ENCODE measurements at places on chromosomes 2 and 18. TPM values are rescaled to one million over a fixed set of nuclear protein-coding genes. Genes with fewer than 3 reads are reported as not detected.
A peak's percentile ranks its signal among the peaks of the same experiment; 100 is the strongest.

DNA sequence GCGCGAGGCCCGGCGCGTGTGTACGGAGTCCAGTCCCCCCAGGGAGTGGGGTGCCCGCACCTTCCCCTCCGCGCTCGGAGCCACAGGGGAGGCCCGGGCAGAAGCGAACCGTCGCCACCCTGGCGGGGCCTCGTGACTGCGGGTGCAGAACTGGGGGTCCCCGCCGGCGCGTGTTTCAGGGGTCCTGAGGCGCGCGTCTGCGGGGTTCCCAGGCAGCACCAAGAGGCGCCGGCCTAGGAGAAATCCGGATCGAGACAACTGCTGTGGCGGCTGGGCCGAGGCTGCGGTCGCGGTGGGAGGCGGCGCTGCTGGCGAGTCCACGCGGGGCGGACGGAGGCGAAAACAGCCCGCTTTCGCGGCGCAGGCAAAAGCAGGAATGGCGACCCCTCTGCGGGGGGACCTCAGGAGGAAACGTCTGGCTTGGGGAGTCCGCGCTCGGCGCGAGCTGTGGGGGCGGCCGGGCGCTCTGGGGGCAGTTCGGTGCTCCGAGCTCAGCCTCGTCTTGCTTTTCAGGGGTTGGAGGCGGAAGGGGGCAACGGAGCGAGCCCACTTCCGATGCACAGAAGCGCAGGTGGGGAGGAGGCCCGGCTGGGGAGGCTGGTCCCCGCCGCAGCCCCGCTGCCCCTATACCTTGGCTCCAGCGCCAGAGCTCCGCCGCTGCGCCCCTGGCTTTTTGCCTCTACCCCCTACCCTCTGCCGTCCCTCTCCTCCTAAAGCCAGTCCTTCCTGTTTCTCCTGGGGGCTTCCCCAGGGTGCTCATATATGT is 81.5 kb upstream of the LDLRAD4 start:
- peaks cover 61% of the 10 kb centered on the region for H3K27me3 ChIP-seq
- H3K4me1 ChIP-seq: peaks cover 3% of the 10 kb centered on the region
- DNase-seq: no peak
- H3K4me3 ChIP-seq: peak overlapping the region; percentile 73
- H3K36me3 ChIP-seq: no peaks in the 10 kb centered on the region
- no peak overlapping the region for H3K27ac ChIP-seq

DNA sequence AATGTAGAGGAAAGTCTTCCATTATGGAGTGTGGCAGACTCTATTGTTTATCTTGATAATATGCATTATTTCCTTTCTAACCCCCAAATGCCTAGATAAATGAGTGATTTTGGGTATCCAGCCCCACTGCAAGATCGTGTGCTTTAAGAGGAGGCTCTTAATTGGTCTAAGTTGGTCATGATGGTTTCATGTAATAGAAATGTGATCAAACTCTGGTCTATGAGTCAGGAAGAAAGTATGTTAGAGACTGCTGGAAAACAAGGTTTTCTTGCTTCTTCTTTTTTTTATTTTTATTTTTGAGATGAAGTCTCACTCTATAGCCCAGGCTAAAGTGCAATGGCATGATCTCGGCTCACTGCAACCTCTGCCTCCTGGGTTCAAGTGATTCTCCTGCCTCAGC is 344.5 kb upstream of the TNP1 start:
- H3K4me1 ChIP-seq: peaks cover 42% of the 10 kb centered on the region
- DNase-seq: no peak
- no peak overlapping the region for H3K27ac ChIP-seq
- H3K27me3 ChIP-seq: no peaks in the 10 kb centered on the region
- H3K36me3 ChIP-seq: peaks cover 16% of the 10 kb centered on the region

- peaks cover 4% of the 10 kb centered on the region for H3K4me1 ChIP-seq
- H3K27me3 ChIP-seq: no peaks in the 10 kb centered on the region
- H3K36me3 ChIP-seq: no peaks in the 10 kb centered on the region
- DNase-seq: no peak
These were observed 401.6 kb downstream of the GPD2 start for GRCh38 chr2:156837635-156838370.

Gene CROCC2
- 0.32 TPM for total RNA-seq

GRCh38 chr2:217269701-217270484 is 410.0 kb upstream of the TNP1 start:
- H3K4me1 ChIP-seq: peaks cover 28% of the 10 kb centered on the region
- no peaks in the 10 kb centered on the region for H3K27me3 ChIP-seq
- peak overlapping the region; percentile 53 for H3K27ac ChIP-seq
- peaks cover 16% of the 10 kb centered on the region for H3K36me3 ChIP-seq
- DNase-seq: no peak

Gene ABI2
- 118 TPM for total RNA-seq

Gene FARSB
- total RNA-seq: 18.5 TPM

DNA sequence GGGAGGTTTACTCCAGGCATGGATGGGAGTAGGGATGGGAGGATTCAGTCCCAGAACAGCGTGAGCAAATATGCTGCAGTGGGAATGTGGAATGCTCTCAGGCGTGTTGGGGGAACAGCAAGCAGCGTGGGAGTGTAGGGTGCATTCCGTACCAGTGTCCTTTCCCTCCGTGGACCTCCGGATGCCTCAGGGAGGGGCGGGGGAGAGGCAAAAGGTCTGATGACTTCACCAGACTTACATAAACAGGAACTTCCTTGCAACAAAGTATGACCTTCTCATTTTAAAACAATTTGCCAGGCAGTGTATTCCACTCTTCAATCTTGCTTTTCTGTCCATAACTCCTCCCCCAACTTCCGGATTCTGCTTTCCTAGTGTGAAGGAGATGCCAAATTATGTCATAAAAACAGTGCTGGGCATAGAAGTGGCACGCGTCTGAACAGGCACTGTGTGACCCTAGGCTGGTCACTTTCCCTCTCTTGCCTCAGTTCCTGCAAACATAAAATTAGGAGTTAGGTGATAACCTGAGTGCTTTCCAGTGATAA is 36.9 kb downstream of the RPL37A start:
- no peaks in the 10 kb centered on the region for H3K27me3 ChIP-seq
- H3K27ac ChIP-seq: peak overlapping the region; percentile 96
- H3K36me3 ChIP-seq: no peaks in the 10 kb centered on the region
- H3K4me3 ChIP-seq: no peak overlapping the region
- peaks cover 72% of the 10 kb centered on the region for H3K4me1 ChIP-seq
- no peak for DNase-seq

- no peak for DNase-seq
- H3K4me1 ChIP-seq: no peaks in the 10 kb centered on the region
- no peaks in the 10 kb centered on the region for H3K27me3 ChIP-seq
- no peak overlapping the region for H3K4me3 ChIP-seq
These were observed 39.3 kb downstream of the PAIP2B start for GRCh38 chr2:71187589-71187988.

GRCh38 chr2:176081837-176082524 is 1.8 kb downstream of the EVX2 start:
- peak; percentile 55 for DNase-seq
- H3K36me3 ChIP-seq: no peaks in the 10 kb centered on the region
- H3K27me3 ChIP-seq: peaks cover 96% of the 10 kb centered on the region
- H3K4me3 ChIP-seq: no peak overlapping the region
- no peak overlapping the region for H3K27ac ChIP-seq
- peaks cover 22% of the 10 kb centered on the region for H3K4me1 ChIP-seq

DNA sequence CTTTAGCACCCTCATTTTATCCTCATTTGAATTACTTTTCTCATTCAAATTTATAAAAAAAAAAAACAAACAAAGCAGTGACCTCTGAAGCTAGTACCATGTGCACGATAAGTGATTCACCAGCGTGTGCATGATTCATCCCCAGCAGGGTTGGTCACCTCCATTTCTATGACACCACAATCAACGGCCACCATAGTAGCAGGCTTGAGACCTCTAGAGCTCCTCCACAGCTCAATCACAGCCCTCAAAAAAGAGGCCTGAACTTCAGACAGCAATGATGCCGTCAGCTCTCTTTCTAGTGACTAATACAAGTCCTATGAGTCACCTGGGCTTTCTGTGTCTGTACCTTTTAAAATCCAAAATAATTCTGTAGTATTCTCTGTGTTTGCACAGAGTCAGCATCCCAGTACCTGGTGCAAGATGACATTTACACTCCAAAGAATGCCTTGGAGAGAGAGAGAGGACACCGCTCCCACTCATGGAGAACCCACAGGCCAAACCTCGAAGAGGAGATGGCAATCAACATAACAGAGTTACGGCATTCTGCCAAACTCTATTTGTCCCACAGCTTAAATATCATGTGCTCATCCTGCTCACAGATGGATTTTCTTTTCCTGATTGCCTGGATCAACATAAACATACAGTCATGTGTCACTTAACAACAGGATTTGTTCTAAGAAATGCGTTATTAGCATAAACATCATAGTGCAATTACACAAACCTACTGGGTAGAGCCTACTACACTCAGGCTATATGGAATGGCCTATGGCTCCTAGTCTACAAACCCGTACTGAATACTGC is 58.7 kb downstream of the L3MBTL4 start:
- H3K27me3 ChIP-seq: no peaks in the 10 kb centered on the region
- H3K27ac ChIP-seq: no peak overlapping the region
- no peak for DNase-seq
- peaks cover 25% of the 10 kb centered on the region for H3K4me1 ChIP-seq
- H3K4me3 ChIP-seq: no peak overlapping the region

DNA sequence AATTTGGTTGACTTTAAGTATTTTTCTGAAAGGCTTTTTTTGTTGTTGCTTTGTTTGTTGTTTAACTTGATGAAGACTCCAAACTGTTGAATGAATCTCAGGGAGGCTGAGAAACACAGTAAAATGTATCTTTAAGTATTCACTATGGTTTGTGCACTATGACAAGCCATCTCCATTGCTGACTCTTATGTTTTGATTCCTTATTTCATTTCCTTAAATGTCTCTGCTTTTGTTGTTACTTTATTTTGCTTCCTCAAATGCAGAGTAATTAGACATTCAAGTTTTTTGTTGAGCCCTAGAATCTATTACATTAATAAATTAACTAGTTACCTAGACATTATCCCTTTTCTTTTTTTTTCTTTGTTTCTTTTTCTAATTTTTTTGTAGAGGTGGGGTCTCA is 46.3 kb upstream of the SLC39A10 start:
- H3K27ac ChIP-seq: peak overlapping the region; percentile 71
- no peaks in the 10 kb centered on the region for H3K27me3 ChIP-seq
- no peaks in the 10 kb centered on the region for H3K36me3 ChIP-seq
- DNase-seq: no peak

All from mesothelial cell of epicardium (in vitro differentiated cells).